ENCODE measurements at places on chromosomes 6 and 20. TPM values are rescaled to one million over a fixed set of nuclear protein-coding genes. Genes with fewer than 3 reads are reported as not detected.

- no peaks in the 10 kb centered on the region for H3K4me1 ChIP-seq
- no peak overlapping the region for H3K27ac ChIP-seq
- no peak for ATAC-seq
- peaks cover 3% of the 10 kb centered on the region for H3K27me3 ChIP-seq
- H3K36me3 ChIP-seq = no peaks in the 10 kb centered on the region
Observed at GRCh38 chr6:121460170-121460569, 24.7 kb downstream of the GJA1 start.

GRCh38 chr6:163750431-163751031 lies 336.0 kb downstream of the QKI start:
- H3K27ac ChIP-seq = no peak overlapping the region
- peak overlapping the region; percentile 19 for H3K4me3 ChIP-seq
- no peaks in the 10 kb centered on the region for H3K4me1 ChIP-seq
- H3K36me3 ChIP-seq = no peaks in the 10 kb centered on the region
- H3K27me3 ChIP-seq = peaks cover 19% of the 10 kb centered on the region

Gene GNAS-AS1
- 1.3 TPM for total RNA-seq

DNA sequence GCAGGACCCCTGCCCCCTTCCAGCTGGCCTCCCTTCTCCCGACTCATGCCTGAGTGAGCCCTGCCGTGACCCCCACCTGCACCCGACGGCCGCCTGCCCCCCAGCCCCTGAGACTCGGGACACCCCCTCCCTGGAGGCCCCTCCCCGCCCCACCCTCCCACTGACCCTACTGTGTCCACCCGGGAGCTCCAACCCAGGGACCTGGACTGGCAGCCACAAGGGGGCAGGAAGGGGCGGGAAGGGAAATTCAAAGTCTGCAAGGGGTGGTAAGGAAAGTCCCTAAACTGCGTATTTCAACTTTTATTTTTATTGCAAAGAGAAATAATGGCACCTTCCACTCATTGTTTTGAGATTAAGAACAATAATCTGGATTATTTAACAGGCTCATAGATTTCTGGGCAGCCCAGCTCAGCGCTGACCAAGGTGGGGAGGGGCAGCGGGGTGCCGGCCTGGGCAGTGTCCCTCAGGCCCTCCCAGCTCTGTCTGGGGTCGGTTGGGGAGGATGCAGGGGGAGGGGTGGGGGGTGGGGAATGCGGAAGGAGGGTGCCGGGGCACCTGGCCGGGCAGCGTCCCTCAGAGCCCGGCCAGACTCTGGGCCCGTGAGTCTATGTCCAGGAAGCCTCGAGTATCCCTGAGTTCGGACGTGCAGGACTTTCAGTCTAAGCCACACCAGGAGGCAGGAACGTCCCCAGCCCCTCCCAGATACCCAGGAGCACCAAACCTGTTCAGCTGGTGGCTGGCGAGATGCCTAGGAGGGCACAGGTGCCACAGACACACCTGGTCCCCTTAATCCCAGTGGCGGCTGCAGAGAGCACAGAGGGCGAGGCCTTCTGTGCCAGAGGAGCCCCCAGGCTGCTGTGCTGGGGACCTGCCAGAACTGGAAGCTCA lies 1.3 kb upstream of the PTK6 start:
- H3K4me3 ChIP-seq = peak overlapping the region; percentile 67
- H3K27me3 ChIP-seq = no peaks in the 10 kb centered on the region
- H3K4me1 ChIP-seq = no peaks in the 10 kb centered on the region

DNA sequence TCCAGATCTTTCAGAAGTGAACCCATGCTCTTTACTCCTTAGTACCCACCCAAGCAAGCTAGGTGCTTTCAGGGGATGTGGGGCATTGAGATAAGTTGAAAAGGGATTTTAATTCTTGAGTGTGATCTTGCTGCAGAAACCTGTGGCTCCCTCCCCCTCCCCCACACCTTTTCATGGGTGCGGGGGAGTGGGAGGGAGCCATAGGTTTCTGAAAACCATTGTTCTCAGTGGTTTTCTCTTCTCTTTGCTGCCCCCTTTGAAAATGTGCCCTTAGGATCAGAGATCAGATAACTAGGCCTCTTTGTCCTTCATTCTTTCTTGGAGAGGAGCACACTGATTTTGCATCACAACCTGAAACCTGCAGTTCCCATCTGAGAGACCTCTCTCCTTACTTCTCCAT lies 2.4 kb downstream of the PCSK2 start:
- peaks cover 43% of the 10 kb centered on the region for H3K27me3 ChIP-seq
- no peak for ATAC-seq
- H3K4me3 ChIP-seq = no peak overlapping the region
- H3K27ac ChIP-seq = no peak overlapping the region
- H3K36me3 ChIP-seq = no peaks in the 10 kb centered on the region
- no peaks in the 10 kb centered on the region for H3K4me1 ChIP-seq

GRCh38 chr20:62386383-62387218 lies at the start of gene RPS21:
Gene RPS21, plus strand, starts transcription at chr20:62387103. Its CDS starts 236 bp downstream, at chr20:62387339.
- H3K27me3 ChIP-seq = no peaks in the 10 kb centered on the region
- H3K36me3 ChIP-seq = peaks cover 53% of the 10 kb centered on the region
- H3K27ac ChIP-seq = peak within 1 kb of the TSS; percentile 94
- peaks cover 20% of the 10 kb centered on the region for H3K4me1 ChIP-seq
- peak; percentile 96 for ATAC-seq

DNA sequence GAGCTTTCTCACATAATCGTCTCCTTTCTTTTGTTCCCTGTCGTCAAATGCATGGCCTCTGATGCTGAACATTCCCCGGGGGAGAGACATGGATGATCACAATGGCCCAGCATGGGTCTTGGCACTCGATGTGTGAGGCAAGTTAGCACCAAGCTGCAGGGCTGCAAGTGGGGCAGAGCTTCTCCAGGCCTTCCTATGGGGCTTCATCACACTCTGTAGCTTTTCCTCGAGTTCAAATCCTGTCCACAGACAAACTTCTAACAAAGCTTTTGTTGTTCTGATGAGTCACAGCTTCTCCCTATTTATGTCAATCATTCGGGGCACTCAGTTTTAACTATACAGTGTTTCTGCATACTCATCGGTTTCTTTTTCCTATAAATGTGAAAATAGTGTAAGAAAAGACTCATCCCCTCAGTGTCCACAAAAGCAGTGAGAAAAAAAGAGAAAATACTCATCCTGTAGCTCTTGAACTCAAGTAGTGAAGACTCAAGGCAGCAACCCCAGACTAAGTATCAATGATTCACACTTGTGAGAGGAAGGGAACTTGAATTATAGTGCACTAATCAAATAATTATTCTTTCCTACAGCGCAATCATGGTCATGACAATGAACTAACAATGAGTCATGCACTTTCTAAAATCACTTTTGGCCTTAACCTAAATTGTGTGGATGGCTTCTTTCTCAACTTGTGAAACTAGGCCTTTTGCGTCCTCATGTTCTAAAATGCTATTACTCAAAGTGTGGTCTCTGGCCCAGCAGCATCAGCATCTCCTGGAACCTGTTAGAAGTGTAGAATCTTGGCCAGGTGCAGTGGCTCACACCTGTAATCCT lies 68.4 kb upstream of the NOX3 start:
- H3K36me3 ChIP-seq = no peaks in the 10 kb centered on the region
- peak overlapping the region; percentile 47 for H3K27ac ChIP-seq
- peaks cover 7% of the 10 kb centered on the region for H3K4me1 ChIP-seq
- no peaks in the 10 kb centered on the region for H3K27me3 ChIP-seq
- ATAC-seq = peak; percentile 88

Gene PACRG
- not detected for total RNA-seq

DNA sequence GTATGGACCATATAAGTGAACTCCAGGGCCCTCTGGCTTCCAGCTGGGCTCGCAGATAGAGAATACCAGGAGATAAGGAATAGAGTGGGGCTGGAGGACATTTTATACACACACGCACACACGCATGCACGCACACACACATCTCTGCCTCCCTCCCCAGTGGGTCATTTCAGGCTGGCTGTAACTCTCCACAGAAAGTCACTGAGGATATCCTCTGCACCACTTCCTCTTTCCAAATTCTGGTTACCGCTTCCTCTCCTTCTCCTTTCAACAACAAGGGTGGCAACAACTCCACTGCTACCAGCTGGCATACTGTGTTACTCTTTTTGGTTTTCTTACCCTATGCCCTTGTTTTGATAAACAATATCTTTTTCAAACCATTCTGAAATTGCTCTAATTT lies 280.2 kb downstream of the COL12A1 start:
- H3K27me3 ChIP-seq = no peaks in the 10 kb centered on the region
- no peak overlapping the region for H3K4me3 ChIP-seq
- no peaks in the 10 kb centered on the region for H3K36me3 ChIP-seq
- ATAC-seq = no peak

- no peaks in the 10 kb centered on the region for H3K4me1 ChIP-seq
- no peak overlapping the region for H3K27ac ChIP-seq
- peaks cover 10% of the 10 kb centered on the region for H3K27me3 ChIP-seq
Observed at GRCh38 chr6:1070085-1070521, 241.8 kb upstream of the FOXQ1 start.

- H3K27me3 ChIP-seq = peaks cover 58% of the 10 kb centered on the region
- H3K4me3 ChIP-seq = no peak overlapping the region
- no peak for ATAC-seq
Observed at GRCh38 chr20:1892119-1892385, 3.2 kb upstream of the SIRPA start.

DNA sequence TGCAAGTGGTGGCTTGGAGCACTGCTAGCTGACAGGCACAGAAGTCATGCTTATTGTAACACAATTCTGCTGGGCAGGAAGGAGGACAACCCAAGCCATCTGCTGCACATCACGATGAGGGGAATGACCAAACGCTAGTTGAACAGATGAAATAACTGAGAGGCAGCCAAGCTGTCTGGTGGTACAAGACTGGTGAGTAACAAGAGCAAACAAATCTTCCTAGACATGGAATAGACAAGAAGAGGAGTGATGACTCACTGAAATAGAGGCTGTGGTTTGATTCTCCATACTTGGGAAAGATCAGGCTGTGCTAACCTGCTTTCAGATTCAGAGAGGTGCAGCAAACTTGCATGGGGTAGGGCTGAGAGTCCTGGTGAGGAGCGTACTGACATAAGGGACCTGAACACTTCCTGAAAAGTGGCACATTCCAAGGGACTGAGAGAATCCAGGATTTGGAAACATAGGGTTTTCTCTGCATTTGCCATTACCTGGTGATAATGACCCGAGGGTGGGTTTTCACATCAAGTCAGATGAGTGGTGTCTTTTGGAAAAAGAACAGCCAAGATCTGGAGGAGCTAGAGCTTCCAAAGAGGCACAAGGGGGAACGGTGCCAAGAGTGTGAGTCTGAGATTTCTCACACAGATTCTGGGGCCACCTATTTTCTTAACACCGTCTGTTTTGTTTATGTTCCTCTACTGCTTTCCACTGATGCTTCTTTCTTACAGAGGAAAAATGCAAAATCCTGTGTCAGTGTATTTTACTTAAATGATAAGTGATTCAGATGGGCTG lies 60.0 kb downstream of the PRL start:
- ATAC-seq = no peak
- no peaks in the 10 kb centered on the region for H3K27me3 ChIP-seq
- H3K27ac ChIP-seq = no peak overlapping the region
- H3K4me1 ChIP-seq = no peaks in the 10 kb centered on the region
- no peaks in the 10 kb centered on the region for H3K36me3 ChIP-seq

GRCh38 chr6:53593001-53593488 lies 48.1 kb upstream of the GCLC start:
- no peaks in the 10 kb centered on the region for H3K36me3 ChIP-seq
- H3K27me3 ChIP-seq = peaks cover 7% of the 10 kb centered on the region
- peak overlapping the region; percentile 9 for H3K27ac ChIP-seq
- peak; percentile 65 for ATAC-seq
- peaks cover 5% of the 10 kb centered on the region for H3K4me1 ChIP-seq

Gene CST5
- total RNA-seq = not detected

GRCh38 chr20:17541996-17542395 lies 10.8 kb upstream of the BFSP1 start:
- H3K27ac ChIP-seq = no peak overlapping the region
- peaks cover 28% of the 10 kb centered on the region for H3K27me3 ChIP-seq
- no peak for ATAC-seq
- H3K36me3 ChIP-seq = no peaks in the 10 kb centered on the region
- peaks cover 6% of the 10 kb centered on the region for H3K4me1 ChIP-seq

Gene CAGE1
- 0.16 TPM for total RNA-seq

Gene B3GALT4
- total RNA-seq = 4.0 TPM

Gene CRYBG1
- 36.4 TPM for total RNA-seq

Gene ADGRF1
- total RNA-seq = not detected

- H3K4me1 ChIP-seq = no peaks in the 10 kb centered on the region
- no peak overlapping the region for H3K27ac ChIP-seq
- no peak for ATAC-seq
- H3K4me3 ChIP-seq = no peak overlapping the region
Observed at GRCh38 chr6:78942446-78942845, 75.1 kb downstream of the IRAK1BP1 start.

Gene APMAP
- 49.4 TPM for total RNA-seq

- H3K4me1 ChIP-seq = peaks cover 5% of the 10 kb centered on the region
- ATAC-seq = peak; percentile 55
Observed at GRCh38 chr6:13177664-13178063, 150.7 kb downstream of the TBC1D7 start.

GRCh38 chr6:51112731-51113130 lies 294.1 kb downstream of the TFAP2B start:
- H3K4me3 ChIP-seq = no peak overlapping the region
- H3K4me1 ChIP-seq = no peaks in the 10 kb centered on the region
- H3K36me3 ChIP-seq = no peaks in the 10 kb centered on the region
- no peak for ATAC-seq
